ENCODE measurements at places on chromosomes 4 and X. TPM values are rescaled to one million over a fixed set of nuclear protein-coding genes. Genes with fewer than 3 reads are reported as not detected.

DNA sequence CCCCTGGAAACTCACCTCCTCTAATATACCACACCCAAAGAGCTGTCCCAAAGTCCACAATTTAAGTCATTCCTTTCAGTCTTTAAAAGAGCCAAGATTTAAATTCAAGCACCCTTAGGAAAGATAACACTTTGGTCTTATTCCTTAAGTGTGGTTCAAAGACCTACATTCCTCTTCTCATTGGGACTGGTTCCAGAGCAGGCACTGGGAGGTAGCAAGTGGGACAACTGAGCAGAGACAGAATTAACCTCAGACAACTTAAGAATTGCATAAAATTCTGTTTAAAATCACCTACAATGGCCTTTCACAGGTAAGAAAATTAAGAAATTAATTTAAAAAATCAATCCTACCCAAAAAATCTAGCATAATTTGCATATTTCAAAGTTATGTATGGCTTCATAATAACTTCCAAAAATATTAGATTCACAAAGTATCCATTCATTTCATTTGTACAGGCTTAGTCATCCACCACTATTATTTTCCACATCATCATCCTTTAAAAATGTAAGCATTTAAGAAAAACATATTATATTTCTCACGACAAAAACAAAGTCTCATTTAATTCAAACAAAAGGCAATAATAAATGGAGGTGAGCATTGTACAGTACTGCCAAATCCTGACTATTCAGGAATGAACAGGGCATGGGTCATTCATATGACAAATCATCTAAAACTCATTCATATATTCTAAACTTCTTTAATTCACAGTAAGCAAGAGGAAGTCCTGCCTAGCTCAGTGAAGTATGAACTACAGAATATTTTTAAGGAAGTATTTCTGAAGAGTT is 13.6 kb downstream of the PRSS12 start:
- no peak for DNase-seq

GRCh38 chr4:47617607-47618006 is 132.5 kb downstream of the ATP10D start:
- no peak for DNase-seq

GRCh38 chr4:180560896-180561295 is 1682.3 kb upstream of the TENM3 start:
- DNase-seq, result no peak

GRCh38 chrX:28015993-28016392 is 34.7 kb upstream of the DCAF8L1 start:
- DNase-seq, result no peak

DNA sequence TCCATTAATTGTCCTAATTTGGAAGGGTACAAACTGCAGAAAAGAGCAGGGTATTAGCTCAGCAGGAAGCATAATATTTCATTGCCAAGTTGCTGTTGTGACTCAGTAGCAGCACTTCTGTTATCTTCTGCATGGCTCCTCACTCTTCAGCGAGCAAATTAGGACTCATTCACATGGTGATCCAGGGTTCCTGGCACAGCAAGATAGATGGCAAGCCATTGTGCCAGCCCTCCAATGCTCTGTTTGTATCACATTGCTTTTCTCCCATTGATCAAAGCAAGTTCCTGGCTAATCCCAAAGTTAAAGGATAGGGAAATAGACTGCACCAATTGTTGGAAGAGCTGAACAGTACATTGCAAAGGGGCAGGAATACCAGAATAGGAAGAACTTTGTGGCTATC is 382.5 kb upstream of the ATOH1 start:
- no peak for DNase-seq

- DNase-seq, result no peak
Observed at GRCh38 chr4:169084954-169085353, 74.9 kb upstream of the CBR4 start.

DNA sequence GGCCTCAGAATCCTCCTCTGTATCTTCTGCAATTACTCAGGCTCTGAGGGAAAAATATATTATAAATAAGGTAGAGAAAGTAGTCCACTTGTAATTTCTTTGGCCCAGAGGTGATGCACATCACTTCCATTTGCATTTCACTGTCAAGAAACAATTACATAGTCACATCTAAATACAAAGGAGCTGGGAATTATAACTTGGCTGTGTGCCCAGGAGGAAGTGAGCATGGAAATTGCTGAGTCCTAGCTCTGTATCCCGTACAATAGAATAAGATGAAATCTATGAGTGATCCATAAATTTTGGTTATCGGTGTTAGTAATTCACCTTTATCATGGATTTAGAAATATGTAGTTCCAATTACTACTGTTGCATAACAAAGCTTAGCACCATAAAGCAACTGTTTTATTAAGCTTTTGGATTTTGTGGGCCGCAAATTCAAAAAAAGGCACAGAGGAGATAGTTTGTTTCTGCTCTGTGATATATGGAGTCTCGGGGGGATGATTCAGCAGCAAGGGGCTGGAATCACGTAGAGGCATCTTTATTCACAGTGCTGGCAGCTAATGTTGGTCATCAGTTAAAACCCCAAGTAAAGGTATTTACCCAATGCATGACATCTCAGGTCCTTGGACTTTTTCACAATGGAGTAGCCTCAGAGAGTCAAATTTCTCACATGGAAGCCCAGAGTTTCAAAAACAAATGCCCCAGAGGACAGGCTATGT is 241.4 kb upstream of the GALNT7 start:
- DNase-seq, result no peak

DNA sequence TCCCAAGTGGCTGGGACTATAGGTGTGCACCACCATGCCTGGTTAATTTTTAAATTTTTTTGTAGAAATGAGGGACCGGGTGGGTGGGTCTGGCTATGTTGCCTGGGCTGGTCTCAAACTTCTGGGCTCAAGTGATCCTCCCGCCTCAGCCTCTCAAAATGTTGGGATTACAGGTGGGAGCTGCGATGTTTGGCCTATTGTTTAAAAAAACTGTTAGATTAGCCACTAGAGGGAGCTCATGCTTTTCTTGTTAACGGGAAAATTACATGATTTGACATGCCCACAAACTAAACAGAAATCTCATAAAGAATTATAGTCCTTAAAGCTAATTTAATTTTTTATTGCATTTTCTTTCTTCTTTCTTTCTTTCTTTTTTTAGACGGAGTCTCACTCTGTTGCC is 5.0 kb upstream of the SDAD1 start:
- peak; percentile 46 for DNase-seq

Gene RPL36A
- 306 TPM for total RNA-seq

Gene PASD1
- total RNA-seq, result not detected

Gene CXCL10
- 0.78 TPM for total RNA-seq

- peak; percentile 85 for DNase-seq
Observed at GRCh38 chrX:134990801-134991481, at the start of gene SMIM10. Gene SMIM10 (plus strand): TSS chrX:134990991. CDS start chrX:134991096, 105 bp downstream.

DNA sequence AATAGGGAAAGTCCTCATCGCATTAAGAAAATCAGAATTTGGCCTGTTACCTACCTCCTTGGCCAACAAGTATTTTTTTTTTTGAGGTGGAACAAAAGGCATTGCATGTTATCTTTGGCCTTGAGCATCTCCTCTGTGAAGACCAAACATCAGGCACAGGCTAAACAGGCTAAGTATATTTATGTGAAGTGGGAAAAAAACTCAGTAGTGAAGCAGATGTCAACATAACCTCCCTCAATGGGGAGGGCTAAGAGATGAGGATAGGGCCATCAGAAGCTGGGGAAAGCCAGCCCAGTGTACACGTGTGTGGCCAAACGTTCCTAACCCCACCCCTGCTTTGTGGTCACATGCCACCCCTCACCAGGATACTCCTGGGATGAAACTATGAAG is 102.5 kb downstream of the FNIP2 start:
- no peak for DNase-seq

GRCh38 chr4:14924076-14924811 is 78.0 kb upstream of the CPEB2 start:
- no peak for DNase-seq

Gene FAM184B
- under 0.01 TPM for total RNA-seq

DNA sequence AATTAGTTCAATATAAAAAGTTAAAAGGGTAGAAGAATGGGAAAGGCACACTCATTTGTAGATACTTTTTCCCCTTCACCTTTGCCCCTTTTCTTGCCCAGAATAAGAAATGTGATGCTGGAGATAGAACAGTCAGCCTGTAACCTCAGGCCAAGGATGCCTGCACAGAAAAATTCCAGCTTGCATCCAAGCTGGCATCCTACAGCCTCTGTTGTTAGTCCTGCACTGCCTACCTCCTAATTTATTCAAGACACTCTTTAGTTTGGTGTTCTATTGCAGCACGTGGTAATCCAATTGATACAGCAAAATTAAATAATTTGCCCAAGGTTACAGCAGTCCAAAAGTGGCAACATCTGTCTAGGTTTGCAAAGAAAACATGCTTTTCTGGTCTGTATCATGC is 9.7 kb upstream of the USO1 start:
- DNase-seq, result no peak

Gene SHROOM4
- 0.29 TPM for total RNA-seq

DNA sequence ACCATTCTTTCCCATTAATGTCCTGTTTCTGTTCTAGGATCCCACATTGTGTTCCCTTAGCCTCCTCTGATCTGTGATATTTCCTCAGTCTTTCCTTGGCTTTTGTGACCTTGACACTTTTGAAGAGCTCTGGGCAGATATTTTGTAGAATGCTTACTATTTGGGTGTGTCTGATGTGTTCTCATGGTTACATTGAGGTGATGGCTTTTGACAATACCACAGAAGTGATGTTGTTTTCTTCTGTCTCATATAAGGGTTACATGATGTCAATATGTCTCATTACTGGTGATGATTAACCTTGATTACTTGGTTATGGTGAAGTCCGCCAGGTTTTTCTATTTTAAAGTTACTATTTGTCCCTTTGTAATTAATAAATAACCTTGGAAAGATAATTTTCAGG is 183.7 kb downstream of the SOWAHB start:
- DNase-seq, result no peak

Gene PNMA6A
- 0.12 TPM for total RNA-seq

DNA sequence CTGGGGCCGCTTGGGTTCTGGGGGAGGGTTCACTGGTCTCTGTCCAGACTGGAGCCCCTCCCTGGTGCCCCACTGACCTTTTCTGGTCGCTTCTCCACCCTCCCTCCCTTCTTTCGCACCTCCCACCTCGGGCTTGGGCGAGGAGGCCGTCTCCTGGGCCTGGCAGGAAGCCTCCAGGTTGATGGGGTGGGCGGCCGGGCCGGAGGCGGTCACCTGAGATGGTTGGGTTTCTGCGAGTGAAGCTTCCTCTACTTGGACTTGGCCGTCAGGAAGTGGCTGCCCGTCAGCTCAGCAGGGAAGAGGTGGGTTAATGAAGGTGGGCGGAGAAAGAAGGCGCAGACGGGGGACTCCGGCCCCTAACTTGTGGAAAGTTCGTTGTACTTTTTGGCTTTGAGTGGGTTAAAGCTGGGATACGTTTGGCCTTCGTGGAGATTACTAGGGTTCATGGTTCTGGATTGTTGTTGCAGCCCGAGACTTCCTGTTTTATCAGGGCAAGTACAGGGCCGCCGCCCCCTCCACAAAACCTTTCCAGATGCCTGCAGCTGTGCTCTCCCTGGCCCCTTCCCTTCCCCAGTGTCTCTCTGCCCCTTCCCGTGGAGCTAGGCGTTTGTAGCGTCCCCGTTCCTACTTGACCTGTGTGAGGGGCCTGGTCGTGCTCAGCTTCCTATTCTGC is 1.2 kb downstream of the AKAP17A start:
- no peak for DNase-seq

- DNase-seq, result no peak
Observed at GRCh38 chrX:11968991-11969390, 169.3 kb upstream of the FRMPD4 start.

Gene MAGEA12
- 93.6 TPM for total RNA-seq

GRCh38 chrX:51824061-51824460 is 69.4 kb upstream of the MAGED1 start:
- no peak for DNase-seq

Gene ETDC
- total RNA-seq, result not detected

DNA sequence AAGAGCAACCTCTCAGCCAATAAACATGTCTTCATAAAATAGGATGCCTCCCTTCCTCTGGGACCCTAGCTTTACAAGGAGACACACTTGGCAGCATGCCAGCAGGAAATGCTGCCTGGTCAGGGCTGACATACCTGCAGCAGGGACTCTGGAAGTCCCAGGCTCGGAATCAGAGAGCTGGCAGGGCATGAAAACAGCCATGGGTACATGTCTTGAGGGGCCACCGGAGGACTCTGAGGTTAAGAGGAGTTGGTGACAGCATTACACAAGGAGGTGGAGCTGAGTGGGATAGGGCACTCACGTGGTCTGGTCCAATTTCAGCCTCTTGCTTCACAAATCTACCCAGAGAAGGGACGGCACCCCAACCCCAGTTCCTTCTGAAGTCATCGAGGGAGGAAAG is 15.7 kb downstream of the MSX1 start:
- no peak for DNase-seq

Gene SLC39A8
- 6.7 TPM for total RNA-seq

- no peak for DNase-seq
Observed at GRCh38 chr4:147044241-147044640, 98.6 kb upstream of the TTC29 start.

DNA sequence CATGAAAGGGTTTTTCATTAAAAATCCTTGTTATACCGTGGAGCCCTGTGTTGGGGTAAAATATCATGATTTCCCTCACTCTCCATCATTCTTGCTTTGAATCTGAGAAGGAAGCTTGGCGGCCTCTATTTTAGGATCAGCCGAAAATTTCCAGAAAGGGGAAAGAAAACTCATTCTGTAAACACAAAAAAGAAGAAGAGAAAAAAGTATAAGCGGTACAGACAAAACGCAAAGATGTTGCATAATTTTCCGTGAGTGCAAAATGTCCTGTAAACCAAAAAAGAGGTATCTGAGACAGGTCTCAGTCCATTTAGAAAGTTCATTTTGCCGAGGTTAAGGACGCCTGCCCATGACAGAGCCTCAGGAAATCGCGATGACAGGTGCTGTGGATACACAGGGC is 5.3 kb downstream of the CSF2RA start:
- no peak for DNase-seq

DNA sequence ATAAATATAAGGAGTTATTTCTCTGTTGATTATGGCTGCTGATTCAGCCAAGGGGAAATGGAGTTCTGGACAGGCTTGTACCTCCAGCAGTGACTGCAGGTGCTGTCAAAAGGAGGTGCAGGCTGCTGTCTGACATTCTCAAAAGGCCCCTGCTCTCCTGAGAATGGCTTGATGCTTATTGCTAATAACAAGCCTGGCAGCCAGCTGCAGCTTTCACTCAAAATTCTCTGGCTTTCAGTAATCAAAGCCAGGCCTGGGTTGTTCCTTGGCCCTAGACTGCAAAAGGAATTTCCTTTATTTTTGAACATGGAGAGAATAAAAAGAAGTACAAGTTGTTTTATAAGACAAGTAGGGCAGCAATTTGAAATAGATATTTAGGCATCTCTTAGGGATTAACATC is 575.9 kb downstream of the MID1IP1 start:
- no peak for DNase-seq

- DNase-seq, result no peak
Observed at GRCh38 chrX:42384956-42385355, 393.0 kb downstream of the PPP1R2C start.

Measured in RPMI7951 (cell line).